Islet precursor cell (in vitro differentiated cells): ENCODE measurements at places on chromosomes 1 and 21.
A peak's percentile ranks its signal among the peaks of the same experiment; 100 is the strongest.

DNA sequence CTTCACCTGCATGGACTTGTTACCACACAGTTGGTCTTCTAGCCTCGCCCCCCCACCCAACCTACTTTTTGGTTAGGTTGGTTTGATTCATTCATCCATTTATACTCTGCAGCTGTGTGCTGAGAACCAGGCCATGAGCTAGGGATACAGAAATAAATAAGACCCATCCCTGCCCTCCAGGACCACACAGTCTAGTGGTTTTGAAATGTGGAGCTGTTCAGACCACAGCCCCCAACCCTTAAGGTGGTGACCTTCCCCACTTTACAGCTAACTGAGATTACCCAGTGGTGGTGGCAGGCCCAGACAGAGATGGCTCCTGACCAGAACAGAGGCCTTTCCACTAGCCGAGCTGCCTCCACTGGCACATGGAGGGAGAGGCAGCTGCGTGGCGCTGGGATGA, 37.0 kb downstream of the LRRN2 start:
- no peak for DNase-seq

DNA sequence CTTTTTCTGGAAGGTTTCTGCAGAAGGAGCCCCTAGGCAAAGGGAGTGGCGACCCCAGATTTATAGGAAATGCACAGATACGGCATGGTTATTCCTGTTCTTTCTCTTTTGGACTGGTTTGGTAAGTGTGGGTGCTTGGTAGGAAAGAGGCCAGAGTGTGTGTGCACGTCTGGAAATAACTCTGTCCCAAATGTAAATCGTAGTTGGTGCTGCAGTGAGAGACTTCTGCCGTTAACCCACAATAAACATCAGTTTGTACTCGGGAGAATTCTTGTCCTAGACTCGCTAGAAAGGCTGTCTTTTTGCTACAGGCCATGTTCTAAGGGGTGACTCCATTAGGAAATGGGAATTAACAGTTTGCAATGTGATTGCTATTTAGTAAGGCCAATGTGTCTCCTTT, 779 bp downstream of the SLC44A3 start:
- DNase-seq, result no peak

DNA sequence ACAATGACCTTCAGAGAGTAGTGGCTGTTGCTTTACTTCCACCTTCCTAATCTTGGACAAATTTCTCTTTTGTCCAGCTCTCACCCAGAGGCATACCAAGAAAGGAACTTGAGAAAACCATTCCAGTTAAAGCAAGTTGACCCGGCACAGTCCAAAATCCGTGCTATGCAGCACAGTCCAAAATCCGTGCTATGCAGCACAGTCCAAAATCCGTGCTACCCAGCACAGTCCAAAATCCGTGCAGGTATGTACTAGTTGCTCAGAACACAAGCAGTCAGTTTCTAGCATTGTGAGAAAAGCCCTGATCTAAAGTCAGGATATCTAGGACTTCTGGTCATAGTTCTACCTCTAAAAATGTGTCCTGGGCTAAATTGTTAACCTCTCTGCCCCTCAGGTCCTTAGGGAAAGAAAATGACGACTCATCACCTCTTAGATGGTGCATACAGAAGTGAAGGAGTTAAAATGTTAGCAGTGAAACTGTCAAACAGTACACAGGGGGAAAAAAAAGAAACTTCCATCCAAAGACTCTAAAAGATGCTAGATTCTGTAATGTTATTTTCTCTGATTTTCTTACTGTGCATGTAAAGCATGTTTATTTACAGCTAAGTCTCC, 40.3 kb upstream of the ENAH start:
- no peak for DNase-seq

DNA sequence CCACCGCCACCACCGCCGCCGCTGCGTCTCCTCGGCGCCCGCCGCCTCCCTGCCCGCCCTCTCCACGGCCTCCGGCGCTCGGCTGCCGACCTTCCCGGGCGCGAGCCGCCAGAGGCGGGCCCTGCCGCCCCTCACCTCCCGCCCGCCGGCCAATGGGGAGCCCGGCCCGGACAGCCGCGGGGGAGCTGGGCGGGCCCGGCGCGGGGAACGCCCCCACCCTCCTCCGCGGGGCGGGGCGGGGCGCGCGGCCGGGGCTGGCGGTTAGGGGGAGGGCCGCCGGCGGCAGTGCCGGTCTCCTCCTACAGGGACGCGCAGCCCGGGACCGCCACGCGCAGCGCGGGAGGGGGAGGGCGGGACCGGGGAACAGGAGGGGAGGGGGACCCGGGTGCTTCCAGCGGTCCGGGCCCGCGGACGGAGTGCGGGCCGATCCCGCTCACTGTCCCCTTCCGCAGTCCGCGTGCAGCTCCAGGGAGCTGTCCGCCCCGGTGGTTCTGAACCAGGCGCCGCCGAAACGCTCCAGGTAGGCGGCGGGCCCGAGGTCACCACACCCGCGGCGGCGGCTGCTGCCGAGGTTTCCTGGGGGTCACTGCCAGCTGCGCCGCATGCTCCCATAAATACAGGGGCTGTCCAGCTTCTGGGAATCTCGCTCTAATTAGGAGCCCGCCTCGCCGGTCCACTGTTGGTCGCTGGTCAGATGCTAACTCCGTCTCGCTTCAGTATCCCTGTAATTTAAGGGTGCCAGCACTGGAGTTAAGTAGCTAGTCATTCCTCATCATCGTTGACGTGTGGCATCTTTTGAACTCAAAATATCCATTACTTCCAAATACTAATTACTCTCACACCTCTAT, at the start of gene PGBD5:
TSS of gene PGBD5 (minus strand) at position 87 of the 848 bp plus-strand sequence. CDS start 404 bp downstream, outside the sequence.
- DNase-seq, result peak; percentile 90

DNA sequence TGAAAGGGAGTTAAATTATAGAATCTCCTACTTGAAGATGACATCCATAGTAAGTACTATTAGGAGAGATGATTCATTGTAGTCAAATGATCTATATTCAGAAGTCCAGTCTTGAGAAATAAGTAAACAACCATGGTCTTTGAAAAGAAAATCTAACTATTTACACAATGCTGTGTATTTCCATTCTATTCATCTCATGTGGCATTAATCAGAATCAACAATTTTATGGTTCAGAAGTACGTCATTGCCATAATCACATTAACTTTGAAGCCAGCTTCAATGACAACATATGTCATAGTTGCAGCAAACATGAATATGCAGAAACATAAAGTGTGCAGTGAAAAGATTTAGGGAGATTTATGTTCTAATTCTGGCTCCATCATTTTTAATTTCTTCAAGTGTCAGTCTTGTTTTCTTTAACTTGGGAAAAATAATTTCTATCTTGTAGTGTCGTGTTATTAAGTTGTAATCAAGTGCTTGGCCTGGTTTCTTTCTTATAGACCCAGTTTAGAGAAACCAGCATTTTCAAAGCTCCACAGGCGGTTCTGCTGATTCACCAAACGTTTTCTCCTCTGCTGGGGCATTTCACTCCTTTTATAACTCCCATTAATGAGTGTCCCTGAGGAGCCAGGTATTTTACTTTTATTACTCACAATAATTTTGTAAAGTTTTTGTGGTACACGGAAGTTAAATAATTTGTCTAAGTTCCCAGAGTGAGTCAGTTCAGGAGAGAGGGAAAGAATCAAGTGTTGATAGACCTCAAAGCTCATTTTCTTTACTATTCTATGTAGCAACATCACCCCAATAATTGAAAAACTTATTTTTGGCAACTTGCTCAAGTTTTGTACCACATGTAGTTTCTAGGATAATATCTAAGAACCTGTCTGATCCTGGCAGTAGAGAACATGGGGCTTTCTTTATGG, 35.9 kb upstream of the PTGS2 start:
- no peak for DNase-seq
